Posterior cingulate gyrus (tissue), 11 donors: ENCODE measurements at places on chromosomes 3 and 15.

DNA sequence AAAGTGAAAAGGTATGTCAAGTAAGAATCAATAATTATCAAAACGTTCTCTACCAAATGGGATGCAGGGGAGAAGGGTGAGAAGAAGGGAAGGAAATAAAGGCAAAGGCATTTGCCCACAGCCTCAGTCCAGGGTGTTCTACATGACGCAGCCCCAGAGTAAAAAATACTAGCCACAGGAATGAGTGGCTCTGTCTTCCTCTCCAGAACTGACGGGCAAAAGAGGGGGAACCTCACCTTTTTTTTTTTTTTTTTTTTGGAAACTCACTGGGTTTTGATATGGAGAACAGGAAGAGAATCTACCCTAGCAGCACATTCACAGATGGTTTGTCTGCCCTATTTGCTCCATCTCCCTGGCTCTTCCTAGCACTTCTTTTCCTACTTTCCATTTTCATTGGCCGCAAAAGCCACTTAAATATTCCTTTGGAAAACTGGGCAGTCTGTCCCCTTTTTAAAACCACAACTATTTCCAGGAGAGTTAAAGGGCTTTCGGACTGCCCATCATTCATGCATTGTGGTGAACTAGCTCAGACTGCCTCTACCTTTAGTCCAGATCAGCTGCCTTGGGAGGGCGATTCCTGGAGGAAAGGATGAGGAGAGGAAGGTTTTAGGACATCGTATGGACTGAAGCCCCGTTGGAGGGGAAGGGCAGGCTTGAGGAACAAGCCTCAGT lies 28.2 kb downstream of the B3GNT5 start:
- no peak for DNase-seq

DNA sequence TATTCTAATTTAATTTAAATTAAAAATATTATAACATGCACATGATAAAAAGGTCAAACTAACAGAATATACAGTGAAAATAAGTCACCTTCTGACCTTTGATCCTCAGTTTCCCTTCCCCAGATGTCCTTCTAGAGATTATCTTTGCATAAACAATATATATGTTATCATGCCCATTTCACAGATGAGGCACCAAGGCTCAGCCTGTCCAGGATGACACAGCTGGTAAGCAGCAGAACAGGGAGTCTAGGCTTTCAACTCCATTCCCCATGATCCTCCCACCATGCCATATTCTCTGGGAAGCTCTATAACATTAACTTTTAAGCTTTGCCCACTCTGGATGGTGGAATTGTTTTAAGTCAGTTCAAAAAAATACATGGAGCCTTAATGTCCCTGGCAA lies 1.4 kb downstream of the SLC24A1 start:
- DNase-seq, result no peak

DNA sequence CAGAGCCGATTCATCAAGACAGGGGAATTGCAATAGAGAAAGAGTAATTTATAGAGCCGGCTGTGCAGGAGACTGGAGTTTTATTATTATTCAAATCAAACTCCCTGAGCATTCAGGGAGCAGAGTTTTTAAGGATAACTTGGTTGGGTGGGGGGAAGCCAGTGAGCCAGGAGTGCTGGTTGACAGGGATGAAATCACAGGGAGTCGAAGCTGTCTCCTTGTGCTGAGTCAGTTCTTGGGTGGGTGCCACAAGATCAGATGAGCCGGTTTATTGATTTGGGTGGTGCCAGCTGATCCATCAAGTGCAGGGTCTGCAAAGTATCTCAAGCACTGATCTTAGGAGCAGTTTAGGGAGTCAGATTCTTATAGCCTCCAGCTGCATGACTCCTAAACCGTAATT lies 95.4 kb upstream of the CCDC80 start:
- DNase-seq, result no peak

DNA sequence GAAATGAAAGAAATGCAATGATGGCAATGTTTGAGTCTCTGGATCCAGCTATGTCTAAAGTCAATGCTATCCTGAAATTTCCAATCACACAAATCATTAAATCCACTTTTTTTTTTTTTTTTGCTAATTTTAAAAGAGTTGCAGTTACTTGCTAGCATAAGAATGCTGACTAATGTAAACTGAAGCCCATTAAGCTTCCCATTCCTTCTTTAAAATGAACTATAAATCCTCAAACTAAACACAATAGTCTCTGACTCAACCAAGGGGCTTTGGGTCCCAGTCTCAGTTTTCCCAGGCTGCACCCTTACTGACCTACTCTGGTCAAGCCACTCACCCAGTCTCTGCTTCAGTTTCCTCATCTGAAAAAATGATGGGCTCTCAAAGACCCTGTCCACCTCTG lies 361.1 kb downstream of the ERC2 start:
- DNase-seq, result no peak

GRCh38 chr3:51671734-51672475 lies 853 bp downstream of the TEX264 start:
- DNase-seq, result peak; percentile 39

DNA sequence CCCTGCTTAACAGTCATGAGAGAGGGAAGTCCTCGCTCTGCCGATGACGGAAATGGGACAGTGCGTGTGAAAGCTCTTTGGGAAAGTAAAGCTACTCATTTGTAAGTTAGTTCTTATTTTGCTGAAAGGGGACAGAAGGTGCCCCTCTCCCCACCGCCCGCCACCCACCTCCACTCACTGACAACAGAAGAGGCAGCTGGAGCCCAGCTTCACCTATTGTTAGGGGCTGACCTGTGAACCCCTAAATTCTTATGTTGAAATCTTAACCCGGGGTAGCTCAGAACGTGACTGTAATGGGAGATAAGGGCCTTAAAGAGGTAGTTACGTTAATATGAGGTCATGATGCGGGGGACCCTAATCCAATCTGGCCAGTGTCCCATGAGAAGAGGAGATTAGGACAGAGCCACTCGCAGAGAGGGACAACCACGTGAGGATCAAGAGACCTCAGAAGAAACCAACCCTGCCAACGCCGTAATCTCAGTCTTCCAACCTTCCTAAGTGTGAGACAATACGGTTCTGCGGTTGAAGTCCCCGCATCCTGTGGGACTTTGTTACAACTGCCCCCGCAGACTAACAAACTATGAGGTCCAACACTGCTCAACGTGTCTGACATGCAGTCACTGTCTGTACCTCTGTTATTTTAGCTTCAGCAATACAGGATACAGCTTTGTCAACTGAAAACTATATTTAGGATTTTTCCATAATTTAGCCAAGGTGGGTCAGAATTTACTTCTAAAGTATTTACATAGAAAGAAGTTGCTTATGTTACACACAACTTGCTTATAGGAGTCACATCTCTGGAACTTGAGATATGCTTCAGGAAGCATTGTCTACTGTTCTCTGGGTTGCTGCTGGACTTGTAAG lies 51.7 kb downstream of the PCSK6 start:
- DNase-seq, result no peak

DNA sequence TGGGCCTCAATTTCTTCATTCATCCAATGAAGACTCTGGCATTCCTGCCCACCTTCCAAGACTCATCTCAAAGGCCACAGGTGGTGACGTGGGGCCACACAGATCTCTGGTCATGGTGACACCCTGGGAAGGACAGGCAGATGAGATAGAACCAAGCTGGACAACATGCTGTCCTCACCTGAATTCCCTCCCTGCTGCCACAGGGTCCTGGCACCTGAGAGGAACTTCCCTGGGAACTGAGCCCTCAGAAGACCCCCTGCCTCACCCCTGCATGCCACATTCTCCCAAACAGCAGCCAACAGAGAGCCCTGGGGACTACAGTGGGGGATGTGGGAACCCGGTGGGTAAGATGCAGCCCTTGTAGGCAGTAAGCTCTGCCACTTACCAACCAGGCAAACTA lies 10.7 kb downstream of the KLF15 start:
- DNase-seq, result no peak

GRCh38 chr3:112699436-112699978 lies 58.6 kb upstream of the CCDC80 start:
- DNase-seq, result no peak
